ENCODE measurements at places on chromosomes 12 and 14.

DNA sequence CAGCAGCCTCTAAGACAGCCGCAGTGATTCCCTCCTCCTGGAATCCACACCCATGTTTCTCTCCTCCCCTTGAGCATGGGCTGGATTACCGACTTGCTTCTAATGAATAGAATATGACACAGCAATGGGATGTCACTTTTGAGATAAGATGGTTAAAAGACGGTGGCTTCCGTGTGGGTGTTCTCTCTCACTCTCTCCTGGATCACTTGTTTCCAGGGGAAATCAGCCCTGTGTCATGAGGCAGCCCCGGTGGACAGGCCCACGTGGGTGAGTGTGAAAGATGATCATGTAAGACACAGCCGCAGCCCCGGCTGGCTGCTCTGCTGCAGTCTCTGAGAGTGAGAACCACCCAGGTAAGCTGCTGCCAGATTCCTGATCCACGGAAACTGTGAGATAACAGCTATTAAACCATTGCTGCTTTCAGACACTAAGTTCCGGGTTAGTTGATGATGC, 10.7 kb downstream of the MOAP1 start:
- DNase-seq: no peak

- no peak for DNase-seq
These were observed 1.3 kb downstream of the FBXO33 start for GRCh38 chr14:39430762-39431415.

GRCh38 chr12:131507881-131508280, 203.0 kb upstream of the SFSWAP start:
- no peak for DNase-seq

GRCh38 chr12:3081886-3082285, 4.7 kb downstream of the TSPAN9 start:
- no peak for DNase-seq

GRCh38 chr12:125049093-125049458, 16.2 kb upstream of the AACS start:
- no peak for DNase-seq

GRCh38 chr12:104470521-104470920, 13.8 kb downstream of the CHST11 start:
- DNase-seq: no peak

DNA sequence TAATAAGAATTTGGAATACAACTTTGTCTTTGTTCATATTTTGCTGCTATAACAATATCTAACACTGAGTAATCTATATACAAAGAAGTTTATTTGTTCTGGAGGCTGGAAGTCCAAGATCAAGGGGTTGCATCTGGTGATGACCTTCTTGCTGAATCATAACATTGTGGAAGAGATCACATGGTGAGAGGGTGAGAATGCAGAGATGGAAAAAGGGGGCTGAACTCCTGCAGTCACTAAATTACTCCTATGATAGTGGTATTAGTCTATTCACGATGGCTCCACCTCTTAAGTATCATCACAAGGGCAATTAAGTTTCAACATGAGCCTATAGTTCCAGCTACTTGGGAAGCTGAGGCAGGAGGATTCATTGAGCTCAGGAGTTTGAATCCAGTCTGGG, 4.5 kb upstream of the AKAP6 start:
- no peak for DNase-seq
